Activated B cell treated with CpG ODN at 0.5 μM for 24 hours (primary cell): ENCODE measurements at places on chromosomes 1 and 21.

GRCh38 chr21:28235169-28235895 is 757.3 kb downstream of the LTN1 start:
- no peaks in the 10 kb centered on the region for H3K36me3 ChIP-seq
- H3K27ac ChIP-seq, result no peak overlapping the region
- H3K4me3 ChIP-seq, result no peak overlapping the region
- no peaks in the 10 kb centered on the region for H3K27me3 ChIP-seq
- no peak for DNase-seq
- H3K4me1 ChIP-seq, result no peaks in the 10 kb centered on the region

DNA sequence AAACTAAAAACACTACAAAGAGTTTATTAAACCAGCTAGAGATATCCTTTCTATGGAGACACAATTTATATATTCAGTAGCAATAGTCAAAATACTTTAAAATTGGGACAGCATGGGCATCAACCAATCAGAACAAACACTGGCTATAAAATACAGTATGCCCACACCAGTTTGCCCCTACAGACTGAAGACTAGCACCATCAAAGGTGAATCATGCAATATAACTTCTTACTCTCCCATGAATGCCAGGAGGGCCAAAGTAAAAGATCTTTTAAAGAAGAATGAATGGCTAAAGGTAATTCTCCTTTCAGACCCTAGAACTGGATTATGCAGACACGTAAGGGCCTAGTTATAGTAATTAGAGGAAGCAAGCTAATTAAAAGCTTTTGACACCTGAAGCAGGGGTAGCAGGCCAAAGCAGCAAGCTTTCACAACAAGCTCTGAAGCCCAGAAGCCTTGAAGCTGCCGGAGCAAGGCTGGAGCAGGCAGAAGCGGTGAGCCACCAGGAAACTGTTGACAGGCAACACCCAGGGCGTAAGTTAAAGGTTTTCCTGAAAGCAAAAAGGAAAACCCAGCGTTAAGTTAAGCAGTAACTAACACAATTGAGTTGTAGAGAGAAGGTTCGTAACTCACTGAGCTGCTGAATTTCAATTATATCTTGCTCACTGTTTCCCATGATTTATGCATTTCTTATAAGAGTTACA is 99.3 kb downstream of the CDC42BPA start:
- H3K27ac ChIP-seq, result no peak overlapping the region
- H3K4me3 ChIP-seq, result no peak overlapping the region
- H3K27me3 ChIP-seq, result peaks cover 6% of the 10 kb centered on the region

DNA sequence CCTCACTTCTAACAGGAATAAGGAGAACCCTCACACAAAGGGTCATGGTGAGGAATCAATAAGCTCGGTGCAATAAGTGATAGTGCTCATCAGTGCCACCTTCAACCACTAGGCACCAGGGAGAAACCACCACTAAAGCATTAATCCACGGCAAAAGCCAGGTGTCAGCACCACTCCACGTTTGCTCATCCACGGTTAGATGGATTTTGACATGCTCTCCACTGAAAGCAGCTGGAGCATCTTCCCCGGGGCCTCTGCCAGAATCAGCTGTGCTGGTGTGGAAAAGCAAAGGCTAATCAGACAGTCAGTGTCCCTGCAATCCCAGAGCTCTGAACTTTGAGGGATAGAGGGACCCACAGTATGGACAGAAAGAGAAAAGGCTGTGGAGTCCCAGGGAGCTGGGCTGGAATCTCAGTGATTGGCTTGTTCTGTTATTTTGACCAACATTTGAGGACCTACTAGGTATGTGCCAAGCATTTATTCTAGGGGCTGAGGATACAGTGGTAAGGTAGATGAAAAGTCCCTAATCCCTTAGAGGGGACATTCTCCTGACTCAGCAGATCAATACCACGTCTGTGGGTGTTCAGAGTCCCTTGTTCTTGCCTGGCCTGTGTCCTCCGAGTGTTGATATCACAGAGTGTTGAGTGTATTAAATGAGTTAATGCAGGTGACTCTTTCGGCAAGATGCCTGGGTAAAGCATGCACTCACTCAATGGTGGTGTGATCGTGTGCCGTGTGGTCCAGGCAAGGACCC is 41.3 kb downstream of the FHAD1 start:
- no peaks in the 10 kb centered on the region for H3K4me1 ChIP-seq
- no peak for DNase-seq
- H3K4me3 ChIP-seq, result no peak overlapping the region
- peaks cover 2% of the 10 kb centered on the region for H3K27me3 ChIP-seq
- H3K36me3 ChIP-seq, result no peaks in the 10 kb centered on the region

- peaks cover 3% of the 10 kb centered on the region for H3K4me1 ChIP-seq
- no peak for DNase-seq
- H3K36me3 ChIP-seq, result peaks cover 50% of the 10 kb centered on the region
Measured at GRCh38 chr21:41845310-41846032, 33.7 kb downstream of the PRDM15 start.

DNA sequence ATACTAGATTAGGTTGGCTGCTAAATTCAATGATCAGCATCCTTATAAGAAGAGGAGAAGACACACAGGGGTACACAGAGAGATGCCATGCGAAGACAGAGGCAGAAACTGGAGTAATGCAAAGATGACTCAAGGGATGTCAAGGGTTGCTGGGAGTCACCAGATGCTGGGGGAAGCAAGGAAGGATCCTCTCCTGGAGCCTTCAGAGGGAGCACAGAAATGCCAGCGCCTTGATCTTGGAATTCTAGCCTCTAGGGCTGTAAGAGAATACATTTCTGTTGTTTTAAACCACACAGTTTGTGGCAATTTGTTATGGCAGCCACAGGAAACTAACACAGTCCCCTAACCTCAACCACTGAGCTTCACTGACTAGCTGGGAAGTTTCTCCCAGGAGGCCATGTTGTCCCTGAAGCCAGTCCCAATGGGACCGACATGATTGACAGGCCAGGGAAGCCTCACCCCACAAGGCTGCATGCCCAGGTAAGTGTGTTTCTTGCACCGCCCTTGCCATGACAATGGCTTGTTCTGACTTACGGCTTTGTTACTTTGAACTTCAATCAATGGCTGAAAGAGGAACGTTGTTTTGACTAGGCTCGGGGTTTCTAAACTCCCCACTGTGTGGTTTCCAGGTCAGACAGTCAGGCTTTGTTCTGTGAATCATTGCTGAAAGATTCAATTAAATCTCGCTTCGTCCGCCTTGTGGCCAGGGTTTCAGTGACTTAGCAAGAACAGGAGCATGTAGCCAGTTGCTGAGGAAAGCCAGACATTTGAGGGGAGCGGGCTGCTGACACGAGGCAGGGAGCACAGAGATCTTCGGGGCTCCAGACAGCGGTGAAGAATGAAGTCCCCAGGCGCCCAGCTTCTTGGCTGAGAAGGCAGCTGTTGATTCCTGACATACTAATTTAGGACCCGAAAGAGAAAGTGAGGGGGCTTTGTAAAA is 62.3 kb downstream of the RUNX1 start:
- peaks cover 78% of the 10 kb centered on the region for H3K4me1 ChIP-seq
- DNase-seq, result peak; percentile 36
- H3K27me3 ChIP-seq, result no peaks in the 10 kb centered on the region
- H3K4me3 ChIP-seq, result peak overlapping the region; percentile 69
- peak overlapping the region; percentile 78 for H3K27ac ChIP-seq
